ENCODE measurements at places on chromosomes 6 and 20. TPM values are rescaled to one million over a fixed set of nuclear protein-coding genes. Genes with fewer than 3 reads are reported as not detected.

SCGN gene
- not detected for total RNA-seq

DNA sequence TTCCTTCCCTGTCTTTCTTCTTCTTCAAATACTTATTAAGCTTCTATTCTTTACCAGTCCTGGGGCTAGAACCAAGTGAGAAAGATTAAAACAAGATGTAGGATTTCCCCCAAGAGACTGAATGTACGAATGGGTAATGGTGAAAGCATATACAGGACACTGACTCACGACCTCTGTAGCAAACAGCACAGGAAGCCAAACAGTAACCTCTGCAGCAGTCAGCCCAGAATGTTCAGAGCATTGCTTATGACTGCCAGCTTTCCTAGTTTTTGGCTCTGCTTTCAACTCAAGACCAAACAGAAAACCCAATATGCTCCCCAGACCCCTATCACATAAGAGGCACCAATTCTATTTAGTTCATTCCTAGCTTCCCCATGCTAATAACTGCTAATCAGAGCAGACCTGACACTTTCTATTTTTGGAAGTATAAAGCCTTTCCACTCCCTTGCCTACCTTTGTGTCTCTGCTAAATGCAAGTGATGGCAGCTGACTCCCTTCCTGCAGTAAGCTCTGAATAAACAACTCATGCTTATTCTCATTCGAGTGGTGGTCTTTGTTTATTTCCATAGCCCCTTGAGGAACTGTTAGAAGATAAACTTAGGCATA lies 690.6 kb downstream of the EPM2A start:
- no peak for DNase-seq

- DNase-seq = no peak
Measured at GRCh38 chr20:22404419-22405170, 179.8 kb downstream of the FOXA2 start.

- DNase-seq = no peak
Measured at GRCh38 chr20:39269493-39270217, 307.5 kb downstream of the DHX35 start.

CFAP61 gene
- total RNA-seq = not detected

DNA sequence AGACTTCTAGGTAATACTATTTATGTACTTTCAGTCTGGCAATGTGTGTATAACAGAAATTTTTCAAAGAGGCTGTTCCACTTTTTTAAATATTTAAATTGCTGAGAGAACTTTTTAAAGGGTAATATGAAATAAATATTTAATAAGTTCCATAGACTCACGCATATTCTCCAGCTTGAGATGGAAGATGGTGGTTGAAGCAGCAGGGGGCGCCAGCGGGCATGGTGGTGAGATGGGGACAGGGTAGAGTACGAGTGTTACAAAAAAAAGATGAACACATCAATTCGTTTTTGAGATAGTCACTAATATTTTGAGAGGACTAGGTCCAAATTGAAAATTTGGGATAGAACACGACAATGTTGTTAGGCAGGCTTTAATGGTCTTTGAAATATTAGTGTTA lies 68.4 kb downstream of the RSPO3 start:
- peak; percentile 26 for DNase-seq

DNA sequence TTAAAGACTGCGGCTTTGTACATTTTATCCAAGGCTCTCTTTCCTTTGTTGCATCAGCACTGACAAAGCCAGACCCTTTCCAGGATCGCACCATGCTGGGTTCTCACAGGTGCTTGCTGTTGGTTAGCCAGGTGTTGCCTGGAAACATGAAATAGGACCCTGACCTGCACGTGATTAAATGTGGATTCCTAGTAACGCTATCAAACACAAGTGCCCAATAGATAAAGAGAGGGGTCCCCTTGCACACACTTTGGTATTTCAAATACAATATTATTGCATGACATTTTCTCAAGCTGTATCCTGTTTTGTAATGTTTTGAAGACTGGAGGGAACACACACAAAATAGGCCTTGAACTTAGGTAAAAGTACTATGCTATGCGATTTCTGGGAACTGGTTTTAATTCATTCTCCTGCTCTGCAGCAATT lies 73.3 kb downstream of the AKAP12 start:
- DNase-seq = no peak

GRCh38 chr6:105484238-105485161 lies 81.6 kb upstream of the PREP start:
- DNase-seq = peak; percentile 50

EEF1A2 gene
- 1.1 TPM for total RNA-seq

RPP21 gene
- total RNA-seq = 51.9 TPM

DNA sequence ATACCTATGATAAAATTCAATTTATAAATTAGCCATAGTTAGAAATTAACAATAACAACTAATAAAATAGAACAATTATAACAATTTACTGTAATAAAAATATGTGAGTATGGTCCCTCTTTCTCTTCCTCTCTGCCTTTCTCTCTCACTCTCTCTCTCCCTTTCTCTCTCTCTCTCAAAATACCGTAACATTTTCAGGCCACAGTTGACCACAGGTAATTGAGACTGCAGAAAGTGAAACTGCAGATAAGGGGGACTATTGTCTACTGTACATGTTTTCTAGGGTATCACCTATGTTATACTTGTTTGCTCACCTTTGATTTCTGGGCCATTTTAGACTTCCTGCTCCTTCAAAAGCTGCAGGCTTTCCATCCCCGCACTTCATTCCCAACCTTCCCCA lies 46.8 kb downstream of the LY86 start:
- DNase-seq = no peak

DNA sequence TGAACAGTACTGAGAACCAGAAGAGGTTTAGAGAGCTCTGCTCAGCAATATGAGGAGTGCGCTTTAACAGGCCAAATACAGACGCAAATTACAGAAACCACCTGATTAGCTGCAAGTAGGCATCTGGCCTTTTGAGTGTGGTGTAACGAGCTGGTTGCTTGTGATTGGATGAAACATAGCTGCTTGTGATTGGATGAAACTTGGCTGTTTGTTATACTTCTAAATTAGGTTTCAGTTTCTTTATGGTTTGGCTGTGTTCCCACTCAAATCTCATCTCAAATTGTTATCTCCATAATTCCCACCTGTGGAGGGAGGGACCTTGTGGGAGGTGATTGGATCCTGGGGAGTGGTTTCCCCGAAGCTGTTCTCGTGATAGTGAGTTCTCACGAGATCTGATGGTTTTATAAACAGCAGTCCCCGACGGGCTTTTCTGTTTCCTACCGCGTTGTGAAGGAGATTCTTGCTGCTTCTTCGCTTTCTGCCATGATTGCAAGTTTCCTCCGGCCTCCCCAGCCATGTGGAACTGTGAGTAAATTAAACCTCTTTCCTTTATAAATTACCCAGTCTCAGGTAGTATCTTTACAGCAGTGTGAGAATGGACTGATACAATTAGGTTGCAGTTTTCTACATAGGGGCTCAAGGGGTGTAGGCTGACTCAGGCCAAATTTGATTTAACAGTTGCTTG lies 655.9 kb upstream of the MAN1A1 start:
- no peak for DNase-seq

DNA sequence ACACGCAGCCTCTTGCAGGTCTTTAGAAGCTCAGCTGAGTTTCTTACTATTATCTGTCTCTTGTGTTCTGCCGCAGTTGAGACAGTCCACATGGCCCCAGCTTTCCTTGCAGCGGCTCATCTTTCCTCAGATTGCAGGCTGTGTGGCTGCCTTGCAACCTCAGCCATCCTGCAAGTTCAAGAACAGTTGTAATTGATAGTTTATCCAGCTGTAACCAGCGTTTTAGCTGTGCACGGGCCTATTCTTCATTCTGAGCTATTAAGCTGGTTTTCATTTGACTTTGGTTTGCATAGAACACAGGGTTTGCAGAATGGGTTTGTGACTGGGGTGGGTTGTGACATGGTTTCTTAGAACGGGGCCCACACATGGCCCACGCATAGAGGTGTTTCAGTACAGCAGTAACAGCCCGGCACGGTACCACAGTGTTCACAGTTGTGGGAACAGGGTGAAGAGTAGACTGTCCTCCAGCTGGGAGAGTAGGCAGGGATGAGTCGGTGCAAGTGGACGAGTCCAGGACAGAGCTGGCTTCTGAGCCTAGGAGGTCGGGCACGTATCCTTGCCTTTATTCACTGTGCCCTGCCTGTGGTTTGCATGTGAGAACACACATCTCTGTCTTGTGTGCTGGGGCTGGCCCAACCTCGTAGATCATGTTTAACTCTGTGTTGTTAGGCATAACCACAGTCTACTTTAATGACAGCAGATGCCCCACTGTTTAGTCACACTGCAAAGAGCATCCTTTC lies 89.2 kb downstream of the RPP40 start:
- DNase-seq = no peak

DNA sequence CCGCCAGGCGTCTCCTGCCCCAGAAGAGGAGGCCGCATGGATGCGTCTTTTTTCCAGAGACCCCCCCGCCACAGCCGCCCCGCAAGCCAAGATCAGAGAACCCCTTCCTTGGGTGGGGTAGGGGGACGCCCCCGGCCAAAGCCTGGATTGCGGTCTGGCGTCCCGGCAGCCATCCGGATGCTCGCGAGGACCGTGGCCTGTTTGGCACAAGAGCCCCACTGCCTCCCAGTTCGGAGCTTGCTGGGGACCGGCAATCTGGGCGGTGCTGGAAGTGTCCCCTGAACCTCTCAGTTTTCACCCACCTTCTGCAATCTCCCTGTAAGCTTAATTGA lies 924 bp downstream of the FAM162B start:
- DNase-seq = no peak
